Activated T-cell treated with anti-CD3 and anti-CD28 coated beads for 48 hours (primary cell): ENCODE measurements at places on chromosomes 4 and X.

DNA sequence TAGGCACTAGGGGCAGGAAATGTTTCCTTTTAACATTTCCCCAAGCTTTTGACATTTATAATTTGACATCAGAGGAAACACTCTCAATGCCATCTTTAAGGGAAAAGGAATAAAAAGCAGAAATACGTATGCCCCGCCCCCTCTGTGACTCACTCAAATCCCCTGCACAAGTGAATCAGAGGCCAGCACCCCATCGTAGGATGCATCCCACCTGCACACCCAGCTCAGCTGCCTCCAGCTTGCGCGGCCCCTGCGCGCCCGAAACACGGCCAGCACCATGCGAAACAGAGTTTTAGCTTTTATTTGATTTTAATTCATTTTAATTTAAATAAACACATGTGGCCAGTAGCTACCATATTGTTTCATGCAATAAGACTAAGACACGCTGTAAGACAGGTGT, 29.5 kb downstream of the ABLIM2 start:
- DNase-seq, result no peak

DNA sequence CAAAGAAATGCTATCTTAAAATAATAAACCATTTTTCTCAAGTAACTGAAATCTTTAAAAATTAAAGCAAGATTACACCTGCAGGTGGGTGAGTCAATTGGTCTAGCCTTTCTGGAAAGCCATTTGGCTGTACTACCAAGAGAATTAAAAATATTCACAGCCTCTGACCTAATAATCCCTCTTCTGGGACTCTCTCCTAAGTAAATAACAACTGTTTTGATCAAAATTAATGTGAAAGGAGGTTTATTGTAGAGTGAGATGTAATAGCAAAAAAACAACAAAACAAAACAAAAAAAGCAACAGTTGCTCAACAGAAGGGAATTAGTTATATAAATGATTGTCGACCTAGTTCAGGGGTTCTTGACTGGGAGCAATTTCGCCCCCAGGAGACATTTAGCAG, 89.0 kb downstream of the GEMIN8 start:
- no peak for DNase-seq

DNA sequence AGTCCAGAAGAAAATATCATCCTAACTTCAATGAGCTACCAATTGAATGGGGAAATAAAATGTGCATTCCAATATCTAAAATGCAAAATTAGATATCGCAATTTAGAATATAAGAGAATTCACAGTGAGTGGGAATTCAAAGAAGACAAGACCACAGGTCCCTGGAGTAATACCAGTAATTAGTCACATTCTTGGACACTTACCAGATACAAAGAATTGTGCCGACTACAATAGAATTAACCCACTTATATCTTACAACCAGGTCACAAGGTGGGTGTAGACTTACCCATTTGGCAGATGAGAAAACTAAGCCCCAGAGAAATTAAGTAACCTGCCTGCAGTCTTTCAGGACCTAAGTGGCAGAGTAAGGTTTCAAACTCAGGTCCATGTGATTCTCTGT, 84.3 kb upstream of the C1QTNF7 start:
- DNase-seq, result no peak

DNA sequence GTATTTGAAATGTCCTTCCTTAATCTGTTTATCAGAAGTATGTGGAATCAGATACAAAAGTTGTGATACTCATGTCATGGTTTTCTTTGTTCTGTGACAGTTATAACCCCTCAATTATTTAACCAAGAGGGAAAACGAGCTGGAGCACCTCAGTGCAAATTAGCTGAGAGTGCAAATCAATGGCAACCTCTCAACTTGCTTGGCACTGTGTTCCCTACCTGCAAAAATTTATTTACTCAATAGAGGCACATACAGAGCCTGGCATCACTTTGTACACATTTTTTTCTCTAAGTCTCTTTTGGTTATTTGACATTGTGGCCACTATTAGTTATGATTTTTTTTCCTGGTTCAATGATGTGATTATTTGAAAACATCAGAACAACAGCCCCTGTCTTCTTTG, 186.2 kb downstream of the STIM2 start:
- no peak for DNase-seq

DNA sequence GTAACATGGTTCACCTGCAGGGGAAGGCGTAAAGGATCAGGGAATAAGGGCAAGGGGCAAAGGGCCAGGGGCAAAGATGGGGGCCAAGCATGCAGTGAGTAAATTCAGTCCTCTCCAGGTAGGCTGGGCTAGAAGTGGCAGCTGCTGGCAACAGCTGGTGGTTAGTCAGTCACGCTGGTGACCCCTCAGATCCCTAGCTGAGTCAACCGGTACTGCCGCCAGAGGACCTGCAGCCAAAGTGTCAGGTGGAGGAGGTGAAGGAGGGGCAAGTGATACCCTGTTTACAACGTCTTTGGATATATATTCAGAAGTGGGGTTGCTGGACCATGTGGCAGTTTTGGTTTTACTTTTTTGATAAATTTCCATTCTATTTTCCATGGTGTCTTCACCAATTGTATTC, 24.6 kb upstream of the NAP1L2 start:
- no peak for DNase-seq

GRCh38 chrX:155962906-155963305, 34.6 kb upstream of the IL9R start:
- no peak for DNase-seq

DNA sequence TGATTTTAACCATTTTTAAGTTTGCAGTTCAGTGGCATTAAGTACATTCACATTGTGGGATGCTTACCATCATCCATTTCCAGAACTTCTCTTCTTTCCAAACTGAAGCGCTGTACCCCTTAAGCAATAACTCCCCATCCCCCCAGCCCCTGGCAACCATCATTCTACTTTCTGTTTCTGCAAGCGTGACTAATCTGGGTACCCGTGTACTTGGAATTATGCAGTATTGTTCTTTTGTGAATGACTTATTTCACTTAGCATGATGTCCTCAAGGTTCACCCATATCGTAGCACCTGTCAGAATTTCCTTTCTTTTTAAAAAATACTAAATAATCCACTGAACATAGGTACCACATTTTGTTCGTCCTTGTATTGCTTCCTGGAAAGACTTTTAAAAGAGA, 32.9 kb downstream of the USP9X start:
- peak; percentile 21 for DNase-seq

DNA sequence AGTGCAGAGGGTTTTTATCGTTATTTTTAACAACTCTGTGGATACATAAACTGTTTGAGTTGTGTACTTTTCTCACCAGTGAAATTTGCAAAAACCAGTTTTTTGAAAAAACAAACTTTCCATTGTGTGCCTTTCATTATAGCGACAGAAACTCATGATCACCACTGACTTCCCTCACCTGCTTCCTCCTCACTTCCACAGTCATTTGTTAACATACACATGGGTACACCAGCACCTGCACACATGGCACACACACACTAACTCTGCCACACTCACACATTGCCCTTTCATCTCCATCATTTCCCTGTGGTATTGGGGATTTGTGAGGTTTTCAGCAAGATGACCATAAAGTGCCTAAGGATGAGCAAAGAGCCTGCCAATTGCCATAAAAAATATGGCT, 20.6 kb downstream of the CLDN22 start:
- no peak for DNase-seq

DNA sequence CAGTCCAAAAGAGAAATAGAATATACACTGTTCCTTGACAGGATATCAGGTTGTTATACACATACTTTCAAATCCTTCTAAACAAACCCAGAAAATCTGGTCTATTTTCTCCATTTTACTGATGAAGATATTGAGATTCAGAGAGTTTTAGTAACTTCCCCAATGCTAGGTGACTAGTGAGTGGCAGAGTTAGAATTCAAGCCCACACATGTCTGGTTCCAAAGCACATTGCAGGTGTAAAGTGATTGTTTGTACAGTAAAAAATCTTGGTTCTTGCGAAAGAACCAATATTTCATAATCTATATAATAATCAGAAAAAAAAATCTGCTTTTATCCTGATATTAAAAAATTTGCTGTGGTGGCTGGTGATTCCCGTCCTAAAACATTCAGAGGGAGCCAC, 39.5 kb upstream of the EMCN start:
- DNase-seq, result no peak

DNA sequence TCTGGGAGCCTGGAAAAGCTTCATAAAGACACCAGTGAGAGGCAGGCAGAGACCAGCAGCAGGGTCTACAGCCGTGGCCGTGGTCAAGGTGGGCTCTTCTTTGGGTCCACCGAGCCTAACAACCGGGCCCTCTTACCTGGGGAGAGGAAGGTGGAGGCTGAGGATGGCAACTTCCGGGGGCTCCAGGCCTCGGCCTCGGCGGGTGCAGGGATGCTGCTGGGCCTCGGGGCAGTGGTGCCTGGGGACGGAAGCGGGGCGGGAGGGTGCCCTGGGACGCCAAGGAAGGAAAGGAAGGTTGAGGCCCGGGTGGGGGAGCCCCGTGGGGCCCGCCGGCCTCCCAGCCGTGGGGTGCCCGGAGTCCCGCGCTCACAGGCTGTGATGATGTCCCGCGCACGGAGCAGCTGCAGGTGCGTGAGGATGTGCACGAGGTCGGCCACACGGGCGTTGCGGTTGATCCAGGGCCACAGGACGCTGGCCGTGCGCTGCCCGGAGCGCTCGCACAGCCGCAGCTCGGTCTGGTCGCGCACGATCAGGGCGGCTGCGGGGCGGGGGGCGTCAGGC, 561 bp downstream of the IRAK1 start:
- DNase-seq, result no peak

DNA sequence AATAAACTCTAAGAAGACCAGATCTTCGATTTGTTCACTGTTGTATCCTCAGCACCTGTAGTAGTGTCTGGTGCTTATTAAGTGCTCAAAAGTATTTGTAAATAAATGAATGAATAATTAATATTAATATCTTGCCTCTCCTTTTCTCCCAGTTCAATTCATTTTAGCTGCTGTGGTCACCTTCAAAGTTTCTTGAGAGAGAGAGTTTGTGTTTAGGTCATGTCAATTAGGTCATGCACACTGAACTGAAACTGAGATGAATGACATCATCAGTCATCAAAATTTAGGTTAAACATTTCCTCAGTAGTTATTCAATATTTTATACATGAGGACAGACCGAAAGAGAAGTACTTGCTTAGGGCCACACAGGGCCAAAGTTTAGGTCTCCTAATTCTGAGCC, 73.5 kb downstream of the ANXA3 start:
- no peak for DNase-seq

DNA sequence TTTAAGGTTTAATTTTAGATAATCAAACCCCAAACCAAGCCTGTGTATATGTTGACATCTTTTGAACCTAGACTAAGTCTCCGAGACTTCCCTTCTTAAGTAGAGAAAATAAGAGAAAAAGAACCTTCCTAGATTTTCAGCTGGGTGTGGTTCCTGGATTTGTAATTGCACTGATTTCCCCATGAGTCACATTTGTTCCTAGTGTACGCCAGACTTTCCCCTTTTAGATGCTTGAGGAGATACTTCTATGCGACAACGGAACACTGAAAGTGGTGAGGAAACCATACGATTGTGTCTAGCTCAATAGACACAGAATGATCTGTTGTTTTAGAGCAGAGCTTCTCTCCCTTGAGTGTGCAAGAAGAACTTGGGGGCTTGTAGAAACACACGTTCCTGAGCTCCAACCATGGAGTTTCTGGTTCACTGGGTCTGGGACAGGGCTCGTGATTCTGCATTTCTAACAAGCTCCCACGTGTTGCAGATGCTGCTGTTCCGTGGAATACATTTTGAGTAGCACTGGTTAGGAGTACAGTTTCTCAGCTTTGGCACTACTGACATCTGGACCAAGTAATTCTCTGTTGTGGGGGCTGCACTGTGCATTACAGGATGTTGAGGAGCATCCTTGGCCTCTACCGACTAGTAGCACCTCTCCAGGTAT, 87.1 kb downstream of the AMELX start:
- no peak for DNase-seq

- DNase-seq, result no peak
Observed at GRCh38 chrX:117707948-117708743, 408.5 kb downstream of the KLHL13 start.

GRCh38 chr4:120731561-120731960, 191.0 kb downstream of the PRDM5 start:
- no peak for DNase-seq

DNA sequence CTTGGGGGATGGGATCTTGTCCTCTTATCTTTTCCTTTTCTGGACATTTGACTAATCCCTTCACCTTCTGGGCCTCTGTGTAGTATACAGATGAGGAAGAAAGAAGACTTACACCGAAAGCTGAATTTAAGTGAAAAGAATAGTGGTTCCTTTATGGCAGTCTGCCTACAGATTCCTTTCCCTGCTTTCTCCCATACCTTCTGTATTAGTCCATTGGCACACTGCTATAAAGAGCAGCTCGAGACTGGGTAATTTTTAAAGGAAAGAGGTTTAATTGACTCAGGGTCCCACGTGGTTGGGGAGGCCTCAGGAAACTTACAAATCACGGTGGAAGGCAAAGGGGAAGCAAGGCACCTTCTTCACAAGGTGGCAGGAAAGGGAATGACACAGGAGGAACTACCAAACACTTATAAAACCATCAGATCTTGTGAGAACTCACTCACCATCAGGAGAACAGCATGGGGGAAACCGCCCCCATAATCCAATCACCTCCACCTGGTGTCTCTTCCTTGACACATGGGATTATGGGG, 34.0 kb upstream of the CD38 start:
- no peak for DNase-seq

DNA sequence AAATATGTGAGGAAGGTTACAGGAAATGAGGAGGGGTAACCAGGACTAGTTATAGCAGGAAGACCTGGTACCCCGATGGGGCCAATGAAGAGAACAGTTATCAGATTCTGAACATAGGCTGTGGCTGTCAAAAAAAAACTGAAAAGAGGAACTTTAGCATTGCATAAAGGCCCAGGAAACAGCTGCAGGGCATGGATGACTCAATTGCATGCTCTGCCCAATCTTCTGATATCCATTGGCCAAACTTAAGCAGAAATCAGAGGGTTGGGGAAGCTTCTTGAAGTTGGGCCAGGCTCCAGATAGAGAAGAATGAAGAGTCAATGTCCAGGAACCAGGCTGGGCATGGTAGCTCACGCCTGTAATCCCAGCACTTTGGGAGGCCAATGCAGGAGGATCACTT, 1222.4 kb upstream of the PRKX start:
- DNase-seq, result no peak

GRCh38 chrX:10011261-10011931, 44.2 kb downstream of the CLDN34 start:
- DNase-seq, result no peak

DNA sequence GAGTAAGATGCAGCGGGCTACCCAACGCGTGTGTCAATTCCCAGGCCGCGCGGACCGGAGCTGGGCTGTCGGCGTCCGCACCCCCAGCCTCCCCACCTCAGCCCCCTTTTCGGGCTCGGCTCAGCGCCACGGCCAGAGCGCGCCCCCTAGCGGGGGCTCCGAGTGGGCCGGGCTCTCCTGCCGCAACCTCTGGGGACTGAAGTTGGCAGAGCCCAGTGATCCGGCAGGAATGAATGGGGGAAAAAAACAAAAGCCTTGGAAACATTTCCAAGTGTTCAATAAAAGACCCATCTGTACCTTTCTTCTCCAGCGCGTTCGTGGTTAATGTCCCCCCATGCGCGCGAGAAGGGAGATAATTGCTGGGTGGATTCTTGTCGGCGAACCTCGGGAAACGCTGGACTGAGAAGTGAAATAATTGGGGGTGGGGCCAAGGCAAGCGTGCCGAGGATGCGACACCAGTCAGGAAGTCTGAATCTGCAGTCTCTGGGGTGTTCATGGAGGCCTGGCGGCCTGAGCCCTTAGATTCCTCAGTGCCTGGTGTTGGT, 5.2 kb upstream of the ARX start:
- peak; percentile 31 for DNase-seq
